WTC11 (cell line): ENCODE measurements at places on chromosomes 2 and 18. TPM values are rescaled to one million over a fixed set of nuclear protein-coding genes. Genes with fewer than 3 reads are reported as not detected.

Gene TMEM37
- total RNA-seq = 7.6 to 9.6 TPM (median 8.5 TPM) in 3 replicates

Gene TMEM182
- total RNA-seq = 4.2 to 4.8 TPM (median 4.3 TPM) in 3 replicates

Gene CNDP1
- 0.11 to 0.28 TPM (median 0.25 TPM) in 3 replicates for total RNA-seq

Gene FBXO48
- total RNA-seq = 1.3 to 1.5 TPM (median 1.3 TPM) in 3 replicates

Gene CENPO
- total RNA-seq = 35.2 to 38.6 TPM (median 35.2 TPM) in 3 replicates

Gene ANKRD30BL
- 0.39 to 0.76 TPM (median 0.48 TPM) in 3 replicates for total RNA-seq

Gene GPR155
- 0.66 to 1.0 TPM (median 0.74 TPM) in 3 replicates for total RNA-seq

Gene KIAA2012
- not detected in 3 replicates for total RNA-seq

Gene TUBA3D
- 0.25 to 0.28 TPM in 2 of 3 replicates, not detected in the other for total RNA-seq

Gene TM4SF20
- not detected in 3 replicates for total RNA-seq

Gene GALR1
- 0.07 to 0.11 TPM (median 0.07 TPM) in 3 replicates for total RNA-seq

Gene EPAS1
- total RNA-seq = 4.5 to 8.5 TPM (median 4.7 TPM) in 3 replicates

Gene MAP3K20
- 14.2 to 15.2 TPM (median 14.5 TPM) in 3 replicates for total RNA-seq

Gene IL36A
- not detected in 3 replicates for total RNA-seq

Gene PAX3
- not detected in 3 replicates for total RNA-seq

Gene COX7A2L
- 99.5 to 114 TPM (median 108 TPM) in 3 replicates for total RNA-seq

Gene ABHD1
- 0.31 to 0.62 TPM (median 0.53 TPM) in 3 replicates for total RNA-seq

Gene UGT1A4
- total RNA-seq = 0.14 to 0.22 TPM in 2 of 3 replicates, not detected in the other

Gene COBLL1
- 4.4 to 6.3 TPM (median 5.8 TPM) in 3 replicates for total RNA-seq

Gene RGPD4
- 0.04 to 0.05 TPM in 2 of 3 replicates, not detected in the other for total RNA-seq

Gene RFTN2
- 1.1 to 1.9 TPM (median 1.5 TPM) in 3 replicates for total RNA-seq

Gene SUCLG1
- total RNA-seq = 43.6 to 52.4 TPM (median 47.3 TPM) in 3 replicates
